ENCODE measurements at places on chromosomes 16 and 17.

DNA sequence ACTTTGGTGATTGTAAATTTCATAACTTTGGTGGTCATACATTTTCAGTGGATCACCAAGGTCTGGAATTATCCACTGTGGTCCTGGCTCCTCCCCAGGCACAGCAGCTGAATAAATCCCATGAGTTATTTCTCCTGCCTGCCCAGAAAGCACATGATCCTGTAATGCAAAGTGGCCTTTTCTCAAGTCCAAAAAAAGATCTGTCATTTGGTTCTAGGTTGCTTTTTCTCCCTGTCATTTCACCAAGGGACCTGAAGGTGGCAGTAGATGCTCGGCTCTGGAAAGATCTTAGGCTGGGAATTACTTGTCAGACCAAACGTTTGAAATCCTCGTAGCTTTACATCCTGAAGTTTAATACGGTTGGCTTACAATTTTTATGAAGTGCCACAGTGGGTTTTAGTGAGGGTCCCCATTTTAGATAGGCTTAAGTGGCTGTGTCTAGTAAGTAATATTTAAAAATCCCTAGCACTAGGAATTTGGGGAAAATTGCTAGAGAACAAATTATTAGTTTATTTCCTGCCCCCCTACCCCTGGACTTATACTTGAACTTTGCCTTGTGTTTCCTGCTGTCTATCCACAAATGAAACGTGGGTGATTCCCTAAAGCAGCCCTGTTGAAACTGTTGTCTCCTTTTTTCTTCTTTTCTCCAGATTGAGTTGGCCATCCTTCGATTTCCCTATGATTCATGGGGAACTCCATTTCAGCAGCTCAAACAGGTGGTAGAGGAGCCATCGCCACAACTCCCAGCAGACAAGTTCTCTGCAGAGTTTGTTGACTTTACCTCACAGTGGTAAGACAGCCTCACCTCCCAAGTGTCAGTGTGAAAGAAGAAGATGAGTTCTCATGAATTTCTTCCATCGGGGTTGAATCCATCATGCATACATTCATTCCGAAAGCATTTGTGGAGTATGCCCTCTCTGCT, 111.7 kb downstream of the MAP2K6 start:
- no peak for DNase-seq

DNA sequence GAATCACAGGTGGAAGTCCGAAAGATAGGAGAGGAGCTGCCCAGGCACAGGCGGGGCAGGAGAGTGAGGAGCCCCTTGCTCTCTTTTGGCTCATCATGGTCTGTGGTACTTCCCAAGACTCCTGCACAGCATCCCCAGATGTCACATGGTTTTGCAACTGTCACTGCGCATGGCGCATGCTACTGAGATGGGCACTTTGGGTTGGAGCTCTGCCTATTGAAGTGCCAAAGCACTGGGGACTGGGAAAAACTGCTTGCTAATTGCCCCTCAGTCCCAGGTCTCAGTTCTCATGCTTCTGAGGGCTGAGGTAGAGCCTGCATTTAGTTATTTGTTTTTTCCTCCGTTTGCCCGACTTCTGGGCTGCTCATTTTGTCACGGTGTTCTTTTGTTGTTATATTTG, 156.8 kb upstream of the CDH13 start:
- no peak for DNase-seq

- DNase-seq = no peak
Observed at GRCh38 chr17:40371261-40371929, 6.9 kb upstream of the GJD3 start.

GRCh38 chr16:58375386-58375785, 16.9 kb upstream of the GINS3 start:
- no peak for DNase-seq

DNA sequence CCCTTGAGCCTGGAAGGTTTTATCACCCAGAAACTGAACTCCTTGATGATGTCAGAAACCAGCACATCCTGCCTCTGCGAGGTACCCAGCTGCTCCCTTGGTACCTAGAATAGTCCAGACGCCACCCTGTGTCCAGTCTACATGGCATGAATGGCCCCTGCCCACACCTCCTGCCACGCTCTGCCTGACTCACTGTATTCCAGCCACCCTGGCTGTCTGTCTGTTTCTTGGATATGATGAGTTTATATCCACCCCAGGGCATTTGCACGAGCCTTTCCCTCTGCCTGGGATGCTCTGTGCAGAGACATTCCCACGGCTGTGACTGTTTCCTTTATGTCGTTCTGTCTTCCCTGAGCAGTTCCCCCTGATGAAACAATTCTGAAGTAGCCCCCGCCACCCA, 68.7 kb downstream of the CRISPLD2 start:
- DNase-seq = no peak

- no peak for DNase-seq
Observed at GRCh38 chr16:87333101-87333500, 15.9 kb upstream of the C16orf95 start.

DNA sequence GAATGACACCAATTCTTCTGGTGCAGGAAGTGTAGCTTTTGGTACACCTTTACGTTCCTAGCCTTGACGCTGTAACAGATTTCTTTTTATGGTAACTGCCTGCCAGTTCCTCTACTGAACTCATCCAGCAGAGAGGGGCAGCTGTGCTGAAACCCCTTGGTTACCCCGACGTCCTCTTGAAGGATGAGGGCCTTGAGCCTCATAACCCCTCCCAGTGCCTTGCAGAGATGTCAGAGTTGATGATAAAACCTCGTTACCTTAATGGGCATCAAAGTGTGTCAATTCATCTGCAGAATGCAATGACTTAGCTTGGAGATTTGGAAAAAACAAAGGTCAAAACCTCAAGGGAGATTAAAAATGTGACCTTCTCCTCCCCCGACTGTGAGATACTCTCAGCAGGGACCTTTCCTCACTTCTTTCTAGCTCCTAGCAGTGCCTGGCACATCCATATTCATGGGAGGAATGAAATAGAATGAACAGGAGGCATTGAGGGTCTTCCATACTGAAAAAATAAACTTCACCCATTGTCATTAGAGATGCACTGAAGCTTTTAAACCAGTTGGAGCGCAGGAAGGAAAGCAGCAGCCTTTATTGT, 69.2 kb downstream of the SDR42E1 start:
- no peak for DNase-seq

GRCh38 chr17:72523491-72523890, 402.7 kb downstream of the SOX9 start:
- DNase-seq = no peak

- no peak for DNase-seq
Observed at GRCh38 chr16:21603928-21604327, 4.6 kb downstream of the METTL9 start.

GRCh38 chr16:62298600-62298999, 262.4 kb upstream of the CDH8 start:
- DNase-seq = no peak

DNA sequence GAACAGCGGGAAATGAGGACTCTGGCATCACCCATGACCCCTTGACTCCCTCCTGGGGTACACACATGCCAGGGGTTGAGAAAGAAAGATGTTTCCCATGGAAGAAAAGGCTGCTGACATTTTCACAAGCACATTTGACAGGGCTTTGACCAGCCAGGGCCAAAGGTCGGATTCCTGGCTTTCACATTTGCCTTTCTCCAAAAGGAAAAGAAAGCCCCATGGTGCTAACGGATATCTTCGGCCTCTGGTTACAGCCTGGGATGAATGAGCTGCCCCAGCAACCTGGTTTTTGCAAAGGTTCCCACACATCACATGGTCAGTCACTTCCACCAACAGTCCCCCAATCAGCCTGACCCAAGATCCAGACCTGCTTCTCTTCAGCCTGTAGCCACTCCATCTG, 478.2 kb upstream of the CDH11 start:
- no peak for DNase-seq

- DNase-seq = no peak
Observed at GRCh38 chr17:2892305-2892971, 96.2 kb downstream of the RAP1GAP2 start.

GRCh38 chr16:57669476-57670162, 1.5 kb downstream of the ADGRG3 start:
- no peak for DNase-seq

DNA sequence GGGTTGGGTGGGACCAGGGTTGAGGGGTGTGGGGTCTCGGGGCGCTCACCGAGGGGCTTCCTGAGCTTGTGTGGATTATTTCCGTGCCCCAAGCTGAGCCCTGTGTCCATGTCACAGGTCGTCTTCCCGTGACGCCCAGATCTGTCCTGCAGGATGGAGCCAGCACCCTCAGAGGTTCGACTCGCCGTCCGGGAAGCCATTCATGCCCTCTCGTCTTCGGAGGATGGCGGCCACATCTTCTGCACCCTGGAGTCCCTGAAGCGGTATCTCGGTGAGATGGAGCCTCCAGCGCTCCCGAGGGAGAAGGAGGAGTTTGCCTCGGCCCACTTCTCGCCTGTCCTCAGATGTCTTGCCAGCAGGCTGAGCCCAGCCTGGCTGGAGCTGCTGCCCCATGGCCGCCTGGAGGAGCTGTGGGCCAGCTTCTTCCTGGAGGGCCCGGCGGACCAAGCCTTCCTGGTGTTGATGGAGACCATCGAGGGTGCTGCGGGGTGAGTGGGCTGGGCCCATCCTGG, 1.0 kb downstream of the TELO2 start:
- peak; percentile 75 for DNase-seq
